NCI-H1105 treated with DMSO at 0.1 percent for 48 hours (cell line): ENCODE measurements at places on chromosomes 1 and 21.

GRCh38 chr1:181479137-181479745, 4.1 kb upstream of the CACNA1E start:
- DNase-seq, result peak; percentile 75

GRCh38 chr1:43947874-43948437, 1.2 kb downstream of the IPO13 start:
- DNase-seq, result no peak

GRCh38 chr1:21734526-21734925, 48.4 kb downstream of the USP48 start:
- no peak for DNase-seq

DNA sequence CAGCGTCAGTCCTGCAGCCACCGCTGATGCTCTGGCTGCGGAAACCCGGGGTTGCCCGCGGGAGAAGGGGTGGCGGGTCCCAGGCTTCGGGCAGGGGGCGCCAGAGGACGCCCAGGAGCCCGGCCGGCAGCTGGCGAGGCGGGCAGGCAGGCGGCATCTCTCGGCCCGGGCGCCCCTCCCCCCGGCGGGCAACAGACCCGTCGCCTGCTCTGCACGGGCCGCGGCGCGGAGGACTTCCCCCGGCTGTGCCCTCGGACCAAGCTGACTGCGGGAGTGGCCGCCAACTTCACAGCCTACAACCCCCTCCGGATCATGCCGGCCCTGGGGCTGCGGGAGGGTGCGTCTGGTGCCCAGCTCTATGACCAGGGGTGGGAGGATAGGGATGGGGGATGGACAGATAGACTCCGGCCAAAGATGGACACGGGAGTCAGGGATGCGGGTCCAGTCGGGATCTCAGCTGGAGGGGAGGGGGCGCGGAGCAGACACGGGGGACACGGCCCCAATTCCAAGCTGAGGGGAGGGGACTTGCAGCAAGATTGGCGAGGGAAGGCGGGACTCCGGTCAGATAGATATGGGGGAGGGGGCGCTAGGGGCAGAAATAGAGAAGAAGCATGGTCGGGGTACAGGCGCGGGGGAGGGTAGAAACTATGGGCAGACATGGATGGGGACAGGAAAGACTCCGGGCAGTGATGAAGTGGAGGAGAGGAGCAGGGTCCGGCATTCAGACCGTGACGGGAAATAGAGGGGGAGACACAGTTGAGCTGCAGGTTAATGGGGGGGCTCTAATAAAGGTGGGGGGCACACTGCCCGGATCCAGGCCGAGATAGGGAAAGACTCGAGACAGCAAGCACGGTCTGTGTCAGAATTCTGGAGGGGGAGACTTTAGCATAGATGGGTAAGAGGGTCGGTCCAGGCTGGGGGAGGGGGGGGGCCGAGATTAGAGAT, 1.1 kb downstream of the ADGRB2 start:
- DNase-seq, result peak; percentile 83

DNA sequence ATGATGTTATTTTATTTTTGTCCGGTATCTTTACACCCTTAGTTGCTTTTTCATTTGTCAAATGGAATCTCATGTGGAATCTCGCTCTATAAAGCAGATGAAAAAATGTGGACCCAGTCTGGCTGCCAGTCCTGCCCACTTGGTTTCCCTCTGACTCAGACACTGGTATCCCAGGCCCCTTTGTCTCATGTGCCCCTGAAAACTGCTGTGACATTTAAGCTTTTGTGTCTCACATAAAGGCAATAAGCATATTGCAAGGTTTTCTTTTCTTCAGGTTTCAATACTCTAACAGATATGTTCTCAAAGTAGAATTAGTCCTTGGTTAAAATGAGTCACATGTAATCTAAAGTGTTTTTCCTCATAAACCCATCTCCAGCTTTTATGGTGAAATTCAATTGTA, 183.3 kb downstream of the ST6GALNAC3 start:
- no peak for DNase-seq
